ENCODE measurements at places on chromosomes 2 and 18.
A peak's percentile ranks its signal among the peaks of the same experiment; 100 is the strongest.

- DNase-seq, result no peak
Measured at GRCh38 chr2:239110595-239111048, 262.7 kb downstream of the TWIST2 start.

GRCh38 chr2:174607989-174608865 lies 10.6 kb upstream of the WIPF1 start:
- DNase-seq, result no peak

GRCh38 chr2:235413064-235413463 lies 80.8 kb upstream of the AGAP1 start:
- no peak for DNase-seq

DNA sequence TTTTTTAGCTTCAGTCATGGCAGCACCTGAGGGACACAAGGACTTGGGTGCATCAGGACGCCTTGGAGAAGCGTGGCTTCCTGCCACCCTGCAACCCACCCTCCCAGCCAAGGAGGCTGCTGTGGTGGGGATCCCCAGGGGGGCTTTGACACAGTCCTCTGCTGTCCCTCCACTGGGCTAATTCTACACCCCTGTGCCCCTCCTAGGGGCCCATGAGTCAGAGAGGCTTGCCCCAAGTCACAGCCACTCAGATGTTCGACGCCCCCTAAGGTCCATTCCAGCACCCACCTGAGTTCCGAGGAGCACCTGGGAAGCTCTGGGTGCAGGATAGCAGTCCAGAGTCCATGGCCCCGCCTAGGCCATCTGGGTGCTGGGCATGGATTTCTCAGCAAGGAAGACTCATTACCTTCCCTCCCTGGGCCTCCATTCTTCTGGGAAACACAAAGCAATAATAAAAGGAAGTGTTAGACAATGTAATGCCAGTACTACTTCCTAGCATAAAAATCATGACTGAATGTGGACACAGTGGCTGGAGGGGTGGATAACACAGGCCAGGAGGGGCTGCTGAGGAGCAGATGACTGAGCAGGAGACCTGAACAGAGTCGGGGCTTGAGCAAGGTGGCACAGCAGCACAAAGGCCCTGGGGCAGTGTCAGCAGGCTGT lies 3.7 kb downstream of the ALPG start:
- no peak for DNase-seq

- DNase-seq, result no peak
Measured at GRCh38 chr2:150417278-150417677, 70.2 kb downstream of the RND3 start.

DNA sequence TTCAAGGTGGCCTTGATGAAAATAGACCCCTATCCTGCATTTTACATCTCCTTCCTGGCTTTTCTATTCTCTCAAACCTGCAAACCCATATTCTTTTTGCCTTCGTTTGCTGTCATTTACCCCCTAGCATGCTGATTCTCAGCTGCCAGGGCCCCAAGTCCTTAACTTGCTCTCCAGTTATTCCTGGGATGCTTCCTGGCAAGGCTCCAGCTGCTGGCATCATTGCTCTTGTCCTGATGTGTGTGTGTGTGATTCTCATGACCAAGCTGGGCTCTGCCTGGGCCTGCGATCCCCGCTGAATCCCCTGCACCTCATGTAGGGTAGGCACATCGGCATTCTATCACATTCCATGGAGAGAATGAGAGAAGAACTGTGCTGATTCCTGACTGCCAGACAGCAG lies 11.9 kb downstream of the NPAS2 start:
- DNase-seq, result no peak

- no peak for DNase-seq
Measured at GRCh38 chr18:2222270-2223185, 348.8 kb downstream of the METTL4 start.

DNA sequence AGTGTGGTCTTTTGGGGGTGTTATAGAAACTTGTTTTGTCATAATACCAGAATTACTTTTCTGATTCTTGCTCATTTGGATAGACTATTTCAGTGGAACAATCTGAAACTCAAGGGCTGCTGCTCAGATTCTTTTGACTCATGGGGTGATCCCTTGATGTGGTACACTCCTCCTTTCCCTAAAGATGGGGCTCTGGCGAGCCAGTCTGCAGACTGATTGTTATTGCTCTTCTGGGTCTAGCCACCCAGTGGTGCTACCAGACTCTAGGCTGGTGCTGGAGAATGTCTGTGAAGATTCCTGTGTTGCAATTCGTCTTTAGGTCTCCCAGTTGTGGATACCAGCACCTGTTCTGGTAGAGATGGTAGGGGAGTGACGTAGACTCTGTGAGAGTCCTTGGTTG lies 4.2 kb upstream of the MARS2 start:
- no peak for DNase-seq

DNA sequence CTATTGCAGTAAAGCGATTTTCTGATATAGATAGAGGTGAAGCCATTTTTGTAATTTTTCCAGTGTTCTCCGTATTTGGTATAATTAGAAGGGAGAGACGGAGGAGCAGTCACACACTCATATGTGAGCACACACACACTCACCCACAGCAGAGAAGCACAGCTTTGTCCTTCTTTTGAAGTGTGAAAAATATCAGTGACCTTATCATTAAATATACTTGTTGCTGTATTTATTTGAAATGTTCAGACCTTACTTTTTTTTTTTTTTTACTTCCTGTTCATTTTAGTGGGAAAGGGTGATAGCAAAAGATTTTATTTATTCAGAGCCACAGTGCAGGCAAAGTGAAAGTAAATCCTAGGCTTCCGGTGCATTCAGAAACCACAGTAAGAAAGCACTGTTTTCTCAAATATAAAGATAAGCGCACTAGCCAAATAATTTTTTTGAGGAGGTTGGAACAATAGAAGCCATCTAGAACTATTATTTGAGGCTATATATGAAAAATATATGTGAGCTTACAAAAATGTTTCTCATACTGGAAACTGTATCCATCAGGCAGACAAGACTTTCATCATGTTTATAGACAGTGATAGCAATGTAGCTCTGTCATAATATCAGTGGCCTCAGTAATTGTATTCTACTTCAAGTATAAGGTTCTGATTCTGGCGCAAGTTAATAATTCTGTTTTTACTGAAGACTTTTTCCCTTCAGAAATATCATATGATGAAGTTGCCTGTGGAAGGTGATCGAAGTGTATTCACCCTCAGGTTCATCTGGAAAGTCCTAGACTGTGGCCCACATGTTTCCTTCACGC lies 37.2 kb downstream of the TSHZ1 start:
- DNase-seq, result no peak

DNA sequence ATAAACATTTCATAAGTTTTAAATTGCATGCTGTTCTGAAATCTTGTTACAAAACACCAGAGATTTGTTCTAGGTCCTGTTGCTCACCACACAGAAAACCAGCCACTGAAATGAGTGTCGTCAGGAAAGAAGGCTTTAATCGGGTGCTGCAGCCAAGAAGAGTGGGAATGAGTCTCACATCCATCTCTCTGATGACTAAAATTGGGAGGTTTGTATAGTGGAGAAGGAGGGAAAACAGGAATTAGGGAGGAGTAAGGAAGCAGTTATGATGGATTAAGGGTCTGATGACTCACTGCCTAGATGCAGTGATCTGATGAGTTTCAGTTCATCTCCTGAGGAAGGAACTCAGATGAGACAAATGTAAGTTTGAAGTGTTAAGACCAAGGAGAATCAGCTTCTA lies 42.1 kb upstream of the GPR39 start:
- DNase-seq, result peak; percentile 42

GRCh38 chr2:71671895-71672825 lies 218.8 kb downstream of the DYSF start:
- no peak for DNase-seq

DNA sequence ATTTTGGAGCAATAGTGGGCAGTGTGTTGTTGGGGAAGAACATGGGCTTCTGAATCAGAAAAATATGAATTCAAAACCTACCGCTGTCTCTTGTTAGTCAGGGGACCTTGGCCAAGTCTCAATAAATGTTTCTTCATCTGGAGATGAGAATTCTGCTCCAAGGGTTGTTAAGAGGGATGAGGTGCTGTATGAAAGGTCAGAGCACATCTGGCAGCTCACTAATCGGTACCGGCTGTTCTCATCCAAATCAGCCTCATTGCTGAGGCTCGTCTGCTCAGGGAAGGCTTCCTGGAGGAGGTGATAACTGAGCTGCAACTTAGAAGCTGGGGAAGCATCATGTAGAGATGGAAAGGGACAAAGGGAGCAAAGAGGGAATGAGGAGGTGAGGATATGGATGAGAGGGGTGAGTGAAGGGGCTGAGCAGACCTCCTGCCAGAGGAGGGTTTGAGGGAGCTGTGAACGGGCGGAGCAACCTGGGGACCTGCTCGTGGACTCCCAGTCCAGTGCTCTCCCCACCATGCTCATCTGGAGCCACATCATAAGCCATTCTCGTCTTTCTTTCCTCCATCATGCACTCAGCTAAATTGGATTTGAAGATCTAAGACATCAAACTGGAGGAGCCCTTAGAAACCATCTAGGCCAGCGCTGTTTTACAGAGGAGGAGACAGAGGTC lies 47.4 kb downstream of the GREB1 start:
- DNase-seq, result no peak

- no peak for DNase-seq
Measured at GRCh38 chr2:65737452-65738011, 305.1 kb upstream of the SPRED2 start.

- no peak for DNase-seq
Measured at GRCh38 chr2:182652326-182652725, 63.7 kb upstream of the DNAJC10 start.

DNA sequence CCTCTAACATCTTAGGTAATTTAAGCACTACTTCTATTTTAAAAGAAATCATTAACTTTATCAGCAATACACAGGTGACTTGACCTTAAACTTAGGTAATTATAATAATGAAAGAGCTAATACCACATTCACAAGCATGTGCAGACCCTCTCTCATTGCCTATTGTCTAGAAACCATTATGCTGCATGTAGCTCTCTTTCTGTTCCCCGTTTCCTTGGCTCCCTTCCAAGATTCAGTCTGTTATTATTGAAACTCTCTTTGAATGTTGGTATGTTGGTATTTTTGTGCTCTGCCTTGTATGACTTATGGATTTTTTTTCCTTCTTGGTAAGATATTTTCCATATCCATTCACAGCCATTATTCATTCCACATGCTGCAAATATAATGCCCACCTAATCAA lies 201.2 kb downstream of the CDCA7 start:
- no peak for DNase-seq

DNA sequence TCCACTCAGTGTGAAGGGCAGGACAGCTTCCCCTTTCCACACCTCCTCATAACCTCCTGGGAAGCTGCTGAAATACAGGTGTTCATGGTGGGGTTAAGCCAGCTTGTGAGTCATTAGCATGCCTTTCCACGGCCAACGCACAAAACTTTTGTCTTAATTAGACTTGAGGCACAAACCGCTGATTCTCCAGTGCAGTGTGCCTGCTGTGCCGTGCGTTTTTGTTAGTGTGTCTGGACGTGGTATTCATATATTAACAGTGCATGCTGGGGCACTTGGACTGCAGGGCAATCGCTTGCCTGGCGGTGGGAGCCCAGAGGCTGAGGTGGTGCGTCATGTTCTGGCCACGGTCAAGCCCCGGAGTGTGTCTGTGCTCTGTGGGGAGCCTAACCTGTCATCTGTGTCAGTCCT lies 156.2 kb downstream of the SH3RF3 start:
- no peak for DNase-seq

DNA sequence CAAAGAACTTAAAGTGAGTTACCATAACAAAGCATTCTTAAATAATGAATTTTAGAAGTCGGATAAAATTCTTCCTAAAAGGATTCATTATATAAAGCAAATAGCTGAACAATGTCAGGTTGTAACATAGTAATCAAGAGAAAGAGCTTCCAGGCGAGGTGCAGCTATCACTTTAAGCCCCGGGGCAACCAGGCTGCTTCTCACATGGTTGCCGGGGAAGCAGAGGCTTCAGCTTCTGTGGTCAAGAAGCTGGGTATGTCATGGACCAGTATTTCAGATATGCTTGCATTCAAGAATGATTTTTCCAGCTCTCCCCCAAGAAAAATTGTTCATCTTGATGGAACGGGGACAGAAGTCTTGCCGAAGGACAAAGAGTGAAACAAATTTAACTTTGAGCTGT lies 23.6 kb upstream of the KYNU start:
- DNase-seq, result no peak

DNA sequence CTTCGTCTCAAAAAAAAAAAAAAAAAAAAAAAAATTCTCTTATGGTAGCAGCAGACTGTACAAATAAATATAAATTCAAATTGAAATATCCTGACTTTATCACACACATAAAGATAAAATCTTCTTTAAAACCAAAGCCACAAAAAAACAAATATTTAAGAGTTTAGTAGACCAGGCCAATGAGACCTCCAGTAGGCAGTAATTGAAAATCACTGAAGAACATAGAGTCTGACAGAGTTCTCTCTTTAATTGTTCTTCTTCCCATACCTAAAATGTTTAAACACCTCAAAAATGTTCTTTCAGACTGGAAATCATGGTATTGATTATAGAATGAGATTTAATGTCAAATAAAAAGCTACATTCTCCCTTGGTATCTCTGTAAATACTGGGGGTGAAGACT lies 20.8 kb downstream of the PRPF40A start:
- DNase-seq, result no peak

DNA sequence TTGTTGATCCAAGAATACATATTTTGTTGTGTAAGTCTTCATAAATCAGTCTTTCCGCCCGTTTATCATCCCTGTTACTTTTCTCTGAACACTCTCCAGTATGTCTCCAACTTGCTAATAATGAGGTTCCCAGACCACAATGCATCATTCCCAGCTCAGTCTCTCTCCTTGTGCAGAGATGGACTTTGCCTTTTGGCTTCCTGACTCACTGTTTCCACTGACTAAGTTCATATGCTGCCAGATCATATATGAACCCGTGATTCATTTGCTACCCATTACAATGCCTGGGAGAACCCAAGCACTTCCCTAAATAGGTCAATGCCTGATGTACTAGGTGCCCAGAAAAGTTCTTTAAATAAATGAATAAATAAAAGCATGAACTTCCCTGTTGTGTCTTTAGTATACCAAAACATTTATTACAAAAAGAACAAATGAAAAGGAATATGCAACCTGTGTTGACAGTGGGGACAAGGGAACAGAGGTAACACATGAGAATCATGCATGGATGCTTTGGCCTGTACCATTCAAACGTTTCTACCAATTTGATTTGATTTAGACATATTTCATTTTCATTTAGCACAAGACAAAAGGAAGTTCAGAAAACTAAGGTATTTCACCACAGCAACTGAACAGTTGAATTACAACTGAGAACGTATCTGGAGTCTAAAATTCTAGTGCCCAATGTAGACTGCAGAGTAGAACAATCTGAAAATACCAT lies 215.4 kb upstream of the HNRNPA3 start:
- peak; percentile 97 for DNase-seq

DNA sequence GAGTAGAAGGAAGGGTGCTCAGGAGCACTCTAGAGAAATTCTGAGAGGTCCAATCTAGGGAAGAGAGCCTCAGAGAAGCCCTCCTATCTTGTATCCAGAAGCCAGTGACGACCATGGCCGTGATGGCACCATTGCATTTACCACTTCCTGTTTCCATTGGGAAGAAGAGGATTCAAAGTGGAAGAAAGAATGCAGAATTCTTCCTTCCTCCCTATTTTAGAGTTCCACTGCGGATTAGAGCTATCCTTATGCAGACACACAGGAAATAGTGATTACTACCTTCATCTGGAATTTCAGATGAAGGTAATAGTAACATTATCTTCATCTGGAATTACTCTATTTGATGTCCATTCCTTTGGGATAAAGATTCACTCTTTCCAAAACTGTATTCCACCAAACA lies 45.6 kb upstream of the PCBP1 start:
- no peak for DNase-seq

Measured in skeletal muscle cell (primary cell).